ENCODE measurements at places on chromosomes 2 and 18. TPM values are rescaled to one million over a fixed set of nuclear protein-coding genes. Genes with fewer than 3 reads are reported as not detected.

The NDUFS1 gene
- total RNA-seq, result 80.4 TPM

The MPPE1 gene
- 30.5 TPM for total RNA-seq

The CCDC148 gene
- total RNA-seq, result 0.21 TPM

The EIF4E2 gene
- total RNA-seq, result 76.4 TPM

The CROCC2 gene
- total RNA-seq, result not detected

The CYS1 gene
- total RNA-seq, result 8.4 TPM

The NYAP2 gene
- under 0.01 TPM for total RNA-seq

The SERPINB7 gene
- total RNA-seq, result 53.0 TPM

The RBM44 gene
- total RNA-seq, result 0.24 TPM

The IL1A gene
- total RNA-seq, result 230 TPM

The WDR43 gene
- total RNA-seq, result 116 TPM

The BCL11A gene
- 6.8 TPM for total RNA-seq

The CLEC4F gene
- total RNA-seq, result not detected

The GGCX gene
- 35.4 TPM for total RNA-seq

The ASB18 gene
- total RNA-seq, result not detected

The HOXD13 gene
- not detected for total RNA-seq

The SLC14A1 gene
- not detected for total RNA-seq

The TMSB10 gene
- 7,601 TPM for total RNA-seq

The IL1RL2 gene
- 2.2 TPM for total RNA-seq

The TANK gene
- 88.2 TPM for total RNA-seq

The SCYGR1 gene
- not detected for total RNA-seq

The LCT gene
- total RNA-seq, result not detected

The GPR35 gene
- 0.85 TPM for total RNA-seq

The IL36RN gene
- 8.4 TPM for total RNA-seq

The PMAIP1 gene
- 45.5 TPM for total RNA-seq

The POTEI gene
- total RNA-seq, result not detected

The CD8B2 gene
- not detected for total RNA-seq

The TSN gene
- total RNA-seq, result 46.0 TPM

The NTSR2 gene
- not detected for total RNA-seq

The TUBA3E gene
- total RNA-seq, result not detected

The HNMT gene
- 3.4 TPM for total RNA-seq

The SERTAD2 gene
- 9.0 TPM for total RNA-seq

The RFTN2 gene
- not detected for total RNA-seq

The CDK15 gene
- not detected for total RNA-seq

The NAB1 gene
- 110 TPM for total RNA-seq

The UGT1A7 gene
- total RNA-seq, result 1.4 TPM

The KIAA2012 gene
- total RNA-seq, result not detected

The COL6A3 gene
- total RNA-seq, result 0.72 TPM

The SLC5A7 gene
- not detected for total RNA-seq

The METTL4 gene
- 4.1 TPM for total RNA-seq

The HOXD11 gene
- 0.96 TPM for total RNA-seq

The KCNS3 gene
- total RNA-seq, result 20.2 TPM

The MC5R gene
- not detected for total RNA-seq

The PTH2R gene
- total RNA-seq, result 0.48 TPM

The TUBA4B gene
- not detected for total RNA-seq

The KCNJ13 gene
- not detected for total RNA-seq

The OR6B2 gene
- total RNA-seq, result not detected

The SH3RF3 gene
- under 0.01 TPM for total RNA-seq

The DNAJC5G gene
- not detected for total RNA-seq

The UGT1A3 gene
- total RNA-seq, result 0.24 TPM

The DLX2 gene
- under 0.01 TPM for total RNA-seq

The ZNF385B gene
- total RNA-seq, result not detected

The ZC3H8 gene
- total RNA-seq, result 7.2 TPM

All from tracheal epithelial cell (primary cell).